ENCODE measurements at places on chromosomes 3 and 15.

DNA sequence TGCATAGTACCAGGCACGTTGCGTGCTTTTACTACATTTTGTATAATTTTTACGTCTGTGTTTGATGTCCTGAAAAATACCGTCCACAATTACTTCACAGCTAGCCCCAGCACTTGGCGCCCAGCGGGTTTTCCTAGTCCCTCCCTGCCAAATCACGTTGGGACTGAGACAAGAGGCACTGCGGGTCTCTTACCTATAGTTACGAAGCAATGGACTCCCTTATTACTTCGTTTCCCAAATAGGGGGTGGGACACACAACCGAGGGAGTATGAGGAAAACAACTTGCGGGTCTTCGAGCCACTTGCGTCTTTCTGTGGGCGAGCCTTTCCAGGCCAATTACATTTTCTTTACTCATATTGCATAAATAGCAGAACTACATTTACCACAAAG is 620 bp upstream of the CMSS1 start:
- no peak for DNase-seq

DNA sequence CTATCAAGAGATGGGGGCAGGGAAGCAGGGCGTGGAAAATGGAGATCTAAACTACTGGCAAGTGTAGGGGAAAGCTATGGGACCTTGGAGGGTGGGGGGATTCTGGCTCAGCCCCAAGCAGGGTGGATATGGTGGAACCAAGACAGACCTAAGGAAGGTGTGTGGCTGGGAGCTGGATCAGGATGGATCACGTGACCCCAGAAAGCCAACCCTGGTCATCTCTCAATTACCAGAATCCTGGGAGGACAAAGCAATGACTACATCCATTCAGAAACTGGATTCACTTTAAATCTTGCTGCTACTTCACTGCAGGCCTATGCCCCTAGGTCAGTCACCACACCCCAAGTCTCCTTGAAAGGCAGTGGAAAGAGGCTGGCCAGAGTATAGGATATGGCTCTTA is 68.4 kb downstream of the WHAMM start:
- no peak for DNase-seq

DNA sequence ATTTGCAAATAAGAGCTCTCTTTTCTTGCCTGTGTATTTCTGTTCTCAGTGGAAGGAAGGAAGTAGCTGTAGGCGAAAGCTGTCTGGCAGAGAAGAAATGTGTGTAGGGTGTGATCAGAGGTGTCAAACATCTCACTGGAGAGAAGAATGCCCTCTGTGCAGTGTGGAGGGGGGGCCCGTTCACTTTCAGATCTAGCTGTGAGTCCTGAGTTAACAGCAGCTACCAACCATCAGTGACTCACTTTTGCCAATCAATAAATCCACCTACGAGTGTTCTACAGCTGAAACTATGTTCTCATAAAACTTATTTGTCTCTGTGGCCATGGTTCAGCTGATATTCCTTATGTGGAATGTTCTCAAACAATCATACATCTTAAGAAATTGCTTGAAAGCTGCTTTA is 103.7 kb downstream of the FRMD4B start:
- DNase-seq: peak; percentile 49

- no peak for DNase-seq
Observed at GRCh38 chr15:56617628-56618027, 115.7 kb downstream of the ZNF280D start.

DNA sequence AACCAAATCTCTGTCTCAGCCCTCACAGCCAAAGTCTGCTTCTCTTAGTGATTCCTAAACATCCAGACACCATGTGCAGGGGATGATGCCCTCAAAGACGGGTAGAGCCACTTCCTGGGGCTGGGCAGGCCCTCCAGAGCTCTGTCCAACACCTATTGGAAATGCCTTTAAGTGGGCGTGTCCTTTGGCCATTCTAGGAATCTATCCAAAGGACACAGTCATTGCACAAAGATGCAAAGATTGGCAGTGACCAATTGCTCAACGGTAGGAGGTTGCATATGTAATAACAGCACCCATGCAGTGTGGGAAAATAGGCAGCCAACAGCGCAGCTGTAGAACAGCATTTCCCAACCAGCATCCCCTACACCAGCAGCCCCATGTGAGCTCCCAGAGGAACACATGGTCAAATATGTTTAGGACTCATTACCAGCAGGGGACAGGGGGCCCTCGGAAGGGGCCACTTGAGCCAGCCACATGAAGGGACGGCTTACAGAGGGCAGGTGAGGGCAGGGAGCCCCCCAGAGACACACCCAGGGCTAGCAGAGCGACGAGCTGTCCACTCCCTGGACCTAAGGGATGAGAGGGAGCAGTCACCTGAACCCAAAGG is 142.8 kb upstream of the IQSEC1 start:
- no peak for DNase-seq

GRCh38 chr3:123632161-123632655 is 47.4 kb upstream of the HACD2 start:
- peak; percentile 40 for DNase-seq

DNA sequence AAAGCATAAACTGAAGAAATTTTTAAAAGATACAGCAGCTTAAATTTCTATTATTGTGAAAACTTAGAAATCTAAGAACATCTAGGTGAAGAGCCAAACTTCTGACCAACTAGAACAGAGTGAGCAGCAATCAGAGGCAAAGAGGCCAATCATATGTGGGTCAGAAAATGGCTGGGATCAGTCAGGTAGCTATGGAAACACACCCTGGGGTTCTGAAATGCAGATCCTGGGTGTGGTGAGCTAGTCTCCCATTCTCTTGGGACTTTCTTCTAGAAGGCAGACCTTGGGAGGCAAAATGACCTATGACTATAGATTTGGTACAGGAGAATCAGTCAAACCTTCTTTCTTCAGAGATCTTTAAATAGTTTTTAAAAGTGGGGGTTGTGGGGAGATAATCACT is 385.8 kb downstream of the TBC1D5 start:
- no peak for DNase-seq

DNA sequence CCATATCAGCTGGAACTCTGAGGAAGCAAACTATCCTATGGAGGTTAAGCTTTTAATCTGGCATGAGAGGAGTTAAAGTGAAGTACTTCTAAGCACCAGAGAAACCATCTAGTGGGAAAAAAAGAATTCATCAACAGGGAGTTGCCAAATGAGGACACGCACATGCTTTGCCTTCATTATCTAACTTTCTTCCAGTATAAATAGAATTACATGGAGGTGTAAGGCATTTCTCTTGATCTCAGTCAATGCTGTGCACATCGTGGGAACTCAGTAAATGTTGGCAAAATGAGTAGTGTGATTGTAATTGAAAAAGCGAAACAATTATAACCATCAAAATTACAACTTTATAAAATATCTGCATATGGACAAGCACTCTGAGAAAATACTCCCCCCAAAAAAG is 8.0 kb upstream of the GSK3B start:
- no peak for DNase-seq

- no peak for DNase-seq
Observed at GRCh38 chr3:194861375-194861774, 175.7 kb downstream of the FAM43A start.
